ENCODE measurements at places on chromosomes 6 and 20. TPM values are rescaled to one million over a fixed set of nuclear protein-coding genes. Genes with fewer than 3 reads are reported as not detected.

- DNase-seq, result no peak
- H3K4me3 ChIP-seq, result no peak overlapping the region
- H3K27ac ChIP-seq, result no peak overlapping the region
- no peaks in the 10 kb centered on the region for H3K4me1 ChIP-seq
- no peaks in the 10 kb centered on the region for H3K27me3 ChIP-seq
- no peaks in the 10 kb centered on the region for H3K36me3 ChIP-seq
These were observed 27.1 kb downstream of the PARD6B start for GRCh38 chr20:50758469-50758868.

GRCh38 chr20:48262955-48263354 is 477.7 kb upstream of the SULF2 start:
- DNase-seq, result no peak
- H3K27ac ChIP-seq, result no peak overlapping the region
- H3K4me1 ChIP-seq, result no peaks in the 10 kb centered on the region
- no peak overlapping the region for H3K4me3 ChIP-seq
- H3K36me3 ChIP-seq, result no peaks in the 10 kb centered on the region

- peaks cover 13% of the 10 kb centered on the region for H3K4me1 ChIP-seq
- H3K27ac ChIP-seq, result no peak within 1 kb of the TSS
- H3K4me3 ChIP-seq, result no peak within 1 kb of the TSS
- no peaks in the 10 kb centered on the region for H3K36me3 ChIP-seq
- H3K27me3 ChIP-seq, result no peaks in the 10 kb centered on the region
These were observed at the start of gene TGM3 for GRCh38 chr20:2295886-2296515. TSS of gene TGM3 (plus strand) at chr20:2296001. CDS start at chr20:2296064, 63 bp downstream.

GRCh38 chr6:35267446-35267845 is 7.9 kb downstream of the ZNF76 start:
- no peaks in the 10 kb centered on the region for H3K27me3 ChIP-seq
- H3K36me3 ChIP-seq, result peaks cover 2% of the 10 kb centered on the region
- H3K4me1 ChIP-seq, result no peaks in the 10 kb centered on the region
- no peak overlapping the region for H3K27ac ChIP-seq

- no peak overlapping the region for H3K27ac ChIP-seq
- H3K4me1 ChIP-seq, result no peaks in the 10 kb centered on the region
- no peaks in the 10 kb centered on the region for H3K27me3 ChIP-seq
These were observed 65.1 kb downstream of the CBFA2T2 start for GRCh38 chr20:33554914-33555420.

GRCh38 chr6:127120787-127121636 is 2.5 kb downstream of the RSPO3 start:
- H3K4me3 ChIP-seq, result peak overlapping the region; percentile 87
- no peaks in the 10 kb centered on the region for H3K36me3 ChIP-seq
- H3K27ac ChIP-seq, result no peak overlapping the region
- peak; percentile 86 for DNase-seq
- no peaks in the 10 kb centered on the region for H3K4me1 ChIP-seq
- H3K27me3 ChIP-seq, result peaks cover 32% of the 10 kb centered on the region

DNA sequence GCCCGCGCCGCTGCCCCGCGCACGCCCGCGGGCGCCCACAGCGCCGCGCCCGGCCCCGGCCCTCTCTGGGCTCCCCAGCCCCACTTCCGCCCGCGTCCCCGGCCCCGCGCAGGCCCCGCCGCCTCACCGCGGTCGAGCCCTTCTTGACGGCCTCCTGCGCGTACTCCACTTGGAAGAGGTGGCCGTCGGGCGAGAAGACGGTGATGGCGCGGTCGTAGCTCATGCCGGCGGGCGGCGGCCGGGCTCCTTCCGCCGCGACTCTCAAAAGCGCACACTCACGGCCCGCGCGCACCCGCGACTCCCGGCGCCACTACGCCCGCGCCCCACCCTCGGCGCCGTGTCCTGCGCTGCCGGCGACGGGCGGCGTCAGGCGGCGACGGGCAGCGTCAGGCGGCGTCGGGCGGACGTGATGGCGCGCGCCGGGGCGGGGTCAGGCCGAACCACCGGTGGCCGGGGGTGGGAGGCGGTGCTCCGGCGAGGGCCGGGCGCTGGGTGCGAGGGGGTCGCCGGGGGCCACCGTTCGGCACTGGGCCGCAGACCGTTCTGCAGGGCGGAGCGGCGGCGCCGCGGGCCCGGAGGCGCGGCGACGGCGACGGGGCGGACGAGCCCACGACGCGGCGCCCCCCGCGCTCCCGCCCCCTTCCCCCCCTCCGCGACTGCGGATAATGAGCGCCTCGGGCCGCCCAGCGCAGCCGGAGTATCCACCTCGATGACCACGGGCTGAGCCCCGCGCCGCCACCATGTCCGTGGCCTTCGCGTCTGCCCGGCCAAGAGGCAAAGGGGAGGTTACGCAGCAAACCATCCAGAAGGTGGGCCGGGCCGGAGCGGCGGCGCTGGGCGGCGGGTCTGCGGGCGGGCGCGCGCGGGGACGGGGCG is at the start of the genes PSMA7 and SS18L1:
PSMA7 (minus strand) TSS at position 314 of the 876 bp plus-strand sequence; CDS start at position 223, 91 bp downstream.
SS18L1 (plus strand) TSS at position 689 of the 876 bp plus-strand sequence; CDS start at position 741, 52 bp downstream.
- DNase-seq, result peak; percentile 72
- H3K36me3 ChIP-seq, result peaks cover 36% of the 10 kb centered on the region
- H3K27ac ChIP-seq, result no peak within 1 kb of the TSS
- H3K4me1 ChIP-seq, result no peaks in the 10 kb centered on the region

DNA sequence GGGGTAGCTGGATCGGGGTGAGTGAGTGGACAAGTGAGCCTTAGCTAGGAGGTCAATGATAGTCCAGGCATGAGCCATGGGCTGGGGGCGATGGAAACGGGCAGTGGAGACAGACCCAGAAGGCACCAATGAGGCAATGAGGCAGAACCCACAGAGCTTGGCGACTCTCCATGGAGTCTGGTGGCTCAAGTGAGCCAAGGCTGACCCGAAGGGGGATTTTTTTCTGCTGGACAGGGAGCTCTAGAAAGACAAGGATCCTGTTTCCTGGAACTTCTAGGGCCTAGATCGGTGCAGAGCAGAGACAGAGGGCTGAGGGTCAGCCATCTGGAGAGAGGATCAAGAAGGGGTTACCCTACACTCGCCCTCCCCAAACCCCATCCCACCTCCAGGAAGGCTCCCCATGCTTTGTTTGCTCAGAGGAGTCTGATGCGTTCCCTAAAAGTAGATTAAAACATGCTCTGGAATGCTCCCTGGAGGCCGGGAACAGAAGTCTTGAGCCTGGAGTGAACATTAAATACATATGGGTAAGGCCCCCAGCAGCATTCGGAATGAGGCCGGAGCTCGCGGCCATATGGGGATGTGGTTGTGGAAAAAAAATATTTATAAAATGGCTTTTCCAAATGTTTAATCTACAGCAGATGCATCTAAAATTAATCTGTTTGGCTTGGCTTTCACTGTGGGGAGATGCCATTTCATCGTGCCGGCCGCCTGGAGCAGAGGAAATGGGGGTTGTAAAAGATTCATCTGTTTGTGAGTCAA is 237.8 kb upstream of the PMEPA1 start:
- H3K4me1 ChIP-seq, result no peaks in the 10 kb centered on the region
- H3K27me3 ChIP-seq, result no peaks in the 10 kb centered on the region
- H3K36me3 ChIP-seq, result no peaks in the 10 kb centered on the region
- no peak for DNase-seq
- no peak overlapping the region for H3K27ac ChIP-seq

DNA sequence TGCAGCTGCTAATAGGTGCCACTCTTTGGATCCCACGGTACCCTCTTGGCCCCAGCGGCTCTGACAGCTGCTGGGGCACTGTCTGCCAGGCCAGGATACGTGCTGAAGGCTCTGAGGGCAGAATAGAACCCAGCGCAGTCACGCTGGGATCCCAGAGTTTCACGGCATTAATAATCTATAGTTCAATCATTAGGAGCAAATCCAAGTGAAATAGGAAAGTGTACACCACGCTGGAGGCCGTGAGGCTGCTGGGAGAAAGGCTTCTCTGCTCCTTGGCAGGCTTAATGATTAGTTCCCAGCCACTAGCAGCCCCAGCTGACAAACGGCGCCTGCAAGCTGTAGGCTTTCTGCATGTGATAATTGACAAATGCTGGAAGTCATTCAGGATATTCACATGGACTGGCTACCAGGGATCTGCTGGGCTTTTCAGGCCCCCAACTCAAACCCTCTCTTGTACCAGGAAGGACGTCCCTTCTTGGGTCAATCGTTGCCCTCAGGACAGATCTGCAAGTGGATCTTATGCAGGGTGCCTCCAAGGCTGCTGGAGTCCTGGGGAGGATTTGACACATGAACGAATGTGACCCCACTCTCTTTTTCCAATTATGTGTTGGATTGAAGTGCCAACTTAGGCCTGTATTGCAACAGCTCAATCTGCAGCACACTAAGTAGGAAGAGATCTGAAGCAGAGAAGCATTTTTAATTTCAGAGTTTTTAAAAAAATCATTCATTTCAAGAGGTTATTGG is 50.1 kb upstream of the INSM1 start:
- no peak overlapping the region for H3K27ac ChIP-seq
- DNase-seq, result no peak
- H3K27me3 ChIP-seq, result no peaks in the 10 kb centered on the region
- no peak overlapping the region for H3K4me3 ChIP-seq
- no peaks in the 10 kb centered on the region for H3K36me3 ChIP-seq
- H3K4me1 ChIP-seq, result no peaks in the 10 kb centered on the region

GRCh38 chr20:10812759-10813327 is 139.0 kb upstream of the JAG1 start:
- H3K36me3 ChIP-seq, result no peaks in the 10 kb centered on the region
- no peak overlapping the region for H3K4me3 ChIP-seq
- no peaks in the 10 kb centered on the region for H3K4me1 ChIP-seq
- no peaks in the 10 kb centered on the region for H3K27me3 ChIP-seq
- no peak overlapping the region for H3K27ac ChIP-seq
- DNase-seq, result no peak

GRCh38 chr6:137056121-137056880 is 11.5 kb upstream of the IL20RA start:
- DNase-seq, result no peak
- H3K4me3 ChIP-seq, result no peak overlapping the region
- H3K36me3 ChIP-seq, result no peaks in the 10 kb centered on the region
- H3K4me1 ChIP-seq, result no peaks in the 10 kb centered on the region

DNA sequence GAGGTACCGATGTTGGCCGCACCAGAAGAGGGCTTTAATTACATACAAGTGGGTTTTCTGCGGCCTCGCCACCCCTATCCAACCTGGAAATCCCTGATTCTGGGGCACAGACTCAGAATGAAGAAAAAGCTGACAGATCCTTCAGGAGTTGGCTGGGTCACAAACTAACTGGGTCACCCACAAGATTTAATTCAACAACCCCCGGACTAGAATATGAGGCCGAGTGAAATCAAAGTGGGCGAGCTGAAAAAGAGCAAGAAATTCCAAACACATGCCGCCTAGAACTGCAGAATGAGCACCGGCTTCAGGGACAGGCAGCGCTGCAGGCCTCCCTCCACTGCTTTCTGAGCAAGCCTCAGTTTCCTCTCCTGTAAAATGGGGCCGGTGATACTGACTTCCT is 30.0 kb downstream of the GRM4 start:
- no peak for DNase-seq
- H3K36me3 ChIP-seq, result no peaks in the 10 kb centered on the region
- H3K27ac ChIP-seq, result no peak overlapping the region
- H3K27me3 ChIP-seq, result no peaks in the 10 kb centered on the region

- H3K4me1 ChIP-seq, result no peaks in the 10 kb centered on the region
- no peaks in the 10 kb centered on the region for H3K27me3 ChIP-seq
- H3K4me3 ChIP-seq, result no peak overlapping the region
- H3K27ac ChIP-seq, result no peak overlapping the region
These were observed 89.8 kb downstream of the IYD start for GRCh38 chr6:150458579-150458978.

ULBP3 gene
- 5.8 TPM for total RNA-seq

KCNQ5 gene
- 0.15 TPM for total RNA-seq

MDC1 gene
- 77.6 TPM for total RNA-seq

MUCL3 gene
- 0.20 TPM for total RNA-seq

LY6G6D gene
- not detected for total RNA-seq

HLA-DRA gene
- total RNA-seq, result 3.1 TPM

WFDC12 gene
- total RNA-seq, result not detected
